ENCODE measurements at places on chromosomes 6 and 20. TPM values are rescaled to one million over a fixed set of nuclear protein-coding genes. Genes with fewer than 3 reads are reported as not detected.
A peak's percentile ranks its signal among the peaks of the same experiment; 100 is the strongest.

GRCh38 chr20:48787861-48788375, 39.9 kb downstream of the PREX1 start:
- DNase-seq, result no peak

DNA sequence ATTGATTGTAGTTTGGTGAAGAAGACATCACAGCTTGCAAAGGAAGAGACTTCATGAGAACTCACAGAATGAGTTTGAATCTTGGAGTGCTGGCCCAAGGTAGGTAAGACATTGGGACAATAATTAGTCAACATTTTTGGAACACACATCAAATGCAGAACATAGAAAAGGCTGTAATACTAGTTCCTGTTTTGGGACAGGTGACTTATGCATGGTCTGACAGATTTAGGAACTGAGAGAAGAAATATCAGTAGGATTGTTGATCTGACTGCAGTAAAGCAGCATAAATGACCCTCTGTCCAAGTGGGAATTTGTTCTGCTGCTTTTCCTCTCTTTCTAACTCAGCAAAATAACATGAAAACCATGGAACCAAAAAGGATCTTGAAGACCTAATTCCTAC, 102.3 kb upstream of the MAP3K7 start:
- no peak for DNase-seq

- DNase-seq, result no peak
These were observed 644 bp downstream of the OARD1 start for GRCh38 chr6:41071501-41071922.

DNA sequence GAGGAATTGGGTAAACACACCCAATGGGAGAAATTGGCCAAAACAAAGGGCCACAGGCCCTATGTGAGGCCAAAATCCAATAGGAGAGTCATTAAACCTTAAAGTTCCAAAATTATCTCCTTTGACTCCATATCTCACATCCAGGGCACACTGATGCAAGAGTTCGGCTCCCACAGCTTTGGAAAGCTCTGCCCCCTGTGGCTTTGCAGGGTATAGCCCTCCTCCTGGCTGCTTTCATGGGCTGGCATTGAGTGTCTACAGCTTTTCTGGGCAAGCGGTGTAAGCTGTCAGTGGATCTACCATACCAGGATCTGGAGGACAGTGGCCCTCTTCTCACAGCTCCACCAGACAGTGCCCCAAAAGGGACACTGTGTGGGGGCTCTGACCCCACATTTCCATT, 160.5 kb downstream of the ADGRG6 start:
- DNase-seq, result no peak

GRCh38 chr6:95084867-95085266, 492.5 kb upstream of the MANEA start:
- DNase-seq, result no peak

DNA sequence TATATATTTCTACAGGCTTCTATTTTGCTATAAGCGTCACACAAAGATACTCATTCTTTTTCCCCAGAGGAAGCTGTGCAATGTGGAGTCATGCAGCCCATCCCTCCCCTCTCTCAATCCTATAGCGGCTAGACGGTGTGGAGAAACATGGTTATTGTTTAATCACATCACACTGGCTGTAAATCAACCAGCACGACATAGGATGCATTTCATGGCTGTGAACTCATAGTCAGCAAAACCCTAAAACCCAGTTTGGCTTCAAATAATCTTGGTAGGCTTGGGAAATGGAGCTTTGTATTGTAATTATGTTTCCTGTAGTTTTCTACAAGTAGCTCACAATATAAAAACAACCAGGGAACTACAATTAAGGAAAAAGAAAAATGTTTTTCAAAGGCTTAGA, 16.8 kb downstream of the FOXC1 start:
- no peak for DNase-seq

DNA sequence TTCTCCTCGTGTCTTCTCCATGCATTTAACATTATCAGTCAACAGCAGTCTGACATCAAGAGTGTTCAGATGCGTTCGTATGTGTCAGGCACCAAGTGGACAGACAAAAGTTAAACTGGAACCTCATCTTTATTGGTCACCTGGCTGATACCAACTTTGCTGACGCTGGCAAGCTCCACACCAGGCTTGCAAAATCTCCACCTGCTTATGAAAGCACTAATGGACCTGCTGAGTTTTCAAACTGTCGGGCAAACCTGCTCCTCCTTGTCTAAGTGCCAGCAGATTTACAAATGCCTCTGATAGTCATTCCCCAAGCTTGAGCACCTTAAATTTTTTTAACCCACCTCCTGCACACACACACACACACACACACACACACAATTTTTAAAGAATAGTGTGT, 27.9 kb upstream of the DSP start:
- peak; percentile 7 for DNase-seq

GRCh38 chr20:58340853-58341252, 31.3 kb downstream of the RAB22A start:
- no peak for DNase-seq

- DNase-seq, result peak; percentile 58
These were observed 10.2 kb upstream of the DNAJC5 start for GRCh38 chr20:63884506-63885263.

DNA sequence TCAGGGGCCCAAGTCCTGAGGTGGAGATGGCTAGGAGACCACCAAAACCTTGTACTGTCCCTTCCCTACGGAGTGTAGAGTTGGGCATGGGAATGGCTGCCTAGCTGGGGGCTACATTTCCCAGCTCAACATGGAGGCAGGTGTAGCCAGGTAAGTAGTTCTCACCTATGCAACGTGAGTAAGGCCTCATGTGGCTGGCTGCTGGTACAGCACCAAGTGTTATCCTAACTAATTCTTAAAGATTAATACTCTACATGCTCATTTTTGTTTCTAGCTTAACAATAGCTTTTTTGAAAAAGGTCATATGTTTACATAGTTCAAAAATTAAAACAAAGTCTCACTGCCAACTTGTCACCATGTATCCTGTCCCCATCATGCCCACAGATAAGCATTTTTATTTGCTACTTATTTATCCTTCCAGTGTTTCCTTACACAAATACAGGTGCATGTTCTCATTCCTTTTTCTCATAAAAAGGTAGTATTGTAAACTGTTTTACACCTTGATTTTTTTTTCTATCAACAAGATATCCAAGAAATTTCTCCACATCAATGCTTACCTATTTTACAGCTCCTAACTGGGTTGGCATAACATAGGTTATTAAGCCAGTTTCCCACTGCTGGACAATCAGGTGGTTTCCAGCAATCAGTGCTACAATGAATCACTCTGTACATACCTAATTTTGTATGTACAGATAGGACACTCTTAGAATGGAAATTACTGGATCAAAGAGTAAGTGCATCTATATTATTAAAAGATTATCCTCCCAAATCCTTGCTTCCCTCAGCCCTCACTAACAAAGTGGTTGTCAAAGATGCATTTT, 25.5 kb downstream of the ABHD12 start:
- DNase-seq, result no peak

DNA sequence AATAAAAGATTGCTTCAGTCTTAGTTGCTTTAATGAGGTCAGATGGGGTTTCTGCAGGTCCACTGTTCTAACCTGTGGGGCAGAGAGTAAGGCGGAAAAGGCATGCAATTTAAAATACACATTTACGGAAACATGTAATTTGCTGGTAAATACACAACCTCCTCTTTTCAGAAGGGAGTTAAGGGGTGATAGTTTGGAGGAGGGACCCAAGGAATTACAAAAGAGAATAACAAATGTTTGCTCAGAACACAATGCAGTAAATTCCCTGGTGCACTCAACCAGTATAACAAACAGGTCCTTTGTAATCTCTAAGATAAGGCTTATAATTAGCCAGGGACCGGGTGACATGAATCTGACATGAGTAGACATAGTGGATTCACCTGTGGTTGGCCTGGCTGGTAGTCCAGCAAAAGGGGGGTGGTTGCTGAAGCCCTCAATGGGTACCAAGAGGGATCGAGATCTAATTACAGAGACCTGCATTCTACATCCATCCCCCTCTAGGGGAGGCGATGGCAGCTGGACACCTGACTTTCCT, 295.1 kb downstream of the PHACTR1 start:
- DNase-seq, result no peak

- DNase-seq, result no peak
These were observed 5.3 kb downstream of the TRIM10 start for GRCh38 chr6:30155520-30156261.

DNA sequence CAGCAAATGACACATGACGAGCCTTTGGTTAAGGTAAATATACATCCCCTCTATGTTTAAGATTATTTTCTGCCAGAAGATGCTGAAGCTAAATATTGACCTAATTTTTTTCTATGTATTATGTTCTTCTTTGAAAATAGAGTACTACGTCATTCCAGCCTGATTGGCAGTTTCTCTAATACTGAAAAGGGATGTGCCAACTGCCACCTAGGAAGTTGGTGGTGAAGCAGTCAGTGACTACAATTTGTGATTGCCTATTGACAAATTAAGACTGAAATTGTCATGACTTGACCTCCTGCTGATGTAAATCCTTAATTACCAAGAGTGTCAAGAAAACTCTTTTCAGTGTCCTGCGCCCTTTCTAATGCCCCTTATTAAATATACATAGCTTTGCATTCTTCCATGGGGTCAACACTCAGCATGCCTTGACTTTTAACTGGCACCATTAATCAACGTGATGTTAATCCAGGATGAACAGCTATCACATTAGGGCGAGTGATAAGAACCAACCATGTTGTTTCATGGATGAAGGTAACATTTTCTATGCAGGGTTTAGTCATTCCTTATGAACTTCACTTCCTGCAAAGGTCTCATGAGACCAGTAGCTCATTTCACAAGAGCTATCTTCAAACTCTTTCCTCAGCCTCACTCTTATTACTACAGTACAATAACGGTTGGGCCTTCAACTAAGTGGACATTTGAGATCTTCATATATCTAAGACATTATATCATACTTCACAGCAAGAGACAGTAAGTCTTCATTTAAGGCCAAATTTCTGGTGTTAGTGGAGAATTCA, 22.5 kb upstream of the SGK1 start:
- no peak for DNase-seq

- peak; percentile 14 for DNase-seq
These were observed 609 bp downstream of the OGFRL1 start for GRCh38 chr6:71289039-71289801.

DNA sequence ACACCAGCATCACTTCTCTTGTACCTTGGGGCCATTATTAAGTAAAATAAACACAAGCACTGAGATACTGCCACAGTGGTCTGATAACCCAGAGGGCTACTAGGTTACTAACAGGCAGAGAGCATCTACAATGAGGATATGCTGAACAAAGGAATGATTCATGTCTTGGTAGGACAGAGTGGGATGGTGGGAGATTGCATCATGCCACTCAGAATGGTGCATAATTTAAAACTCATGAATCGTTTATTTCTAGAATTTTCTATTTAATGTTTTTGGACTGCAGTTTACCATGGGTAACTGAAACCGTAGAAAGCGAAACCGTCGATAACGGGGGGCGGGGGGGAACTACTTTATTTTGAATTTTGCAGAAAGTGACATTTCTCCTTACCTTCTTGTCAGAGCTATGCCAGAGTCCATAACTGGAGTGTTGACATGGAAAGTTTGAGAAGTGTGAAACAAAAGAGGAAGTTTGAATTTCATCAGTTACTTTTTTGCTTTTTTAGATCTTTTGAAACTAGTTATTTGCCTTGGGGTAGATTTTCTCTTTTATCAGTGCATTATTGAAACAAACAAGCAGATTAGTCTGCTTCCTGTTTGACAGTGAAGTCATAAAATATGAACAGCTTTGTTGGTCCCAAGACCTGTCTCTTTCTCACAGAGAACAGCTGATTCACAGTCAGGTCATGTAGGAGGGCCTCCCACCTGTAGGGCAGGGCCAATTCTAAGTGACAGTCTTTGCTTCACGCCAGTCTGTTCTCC, 124.9 kb downstream of the KLHL32 start:
- DNase-seq, result no peak

Gene PEX3
- total RNA-seq, result 16.0 TPM

Gene RHAG
- not detected for total RNA-seq

Gene XKR7
- total RNA-seq, result 0.05 TPM

Gene RAB23
- 22.3 TPM for total RNA-seq

Gene TFAP2A
- total RNA-seq, result 16.0 TPM

Gene OXT
- total RNA-seq, result not detected

Gene C20orf141
- total RNA-seq, result not detected

Gene BPI
- 0.41 TPM for total RNA-seq

Gene FOXF2
- 4.9 TPM for total RNA-seq

Gene SLC35F1
- total RNA-seq, result 2.1 TPM

Gene SIRPB2
- 0.36 TPM for total RNA-seq

Gene STX7
- total RNA-seq, result 27.1 TPM

Gene SLC32A1
- not detected for total RNA-seq

Gene MLN
- not detected for total RNA-seq

Gene APMAP
- 93.8 TPM for total RNA-seq
